ENCODE measurements at places on chromosomes 2 and 18. TPM values are rescaled to one million over a fixed set of nuclear protein-coding genes. Genes with fewer than 3 reads are reported as not detected.

MPPE1 gene
- 18.1 TPM for total RNA-seq

- DNase-seq: no peak
Observed at GRCh38 chr2:74253306-74253970, 55.0 kb downstream of the MTHFD2 start.

KATNAL2 gene
- total RNA-seq: not detected

DNA sequence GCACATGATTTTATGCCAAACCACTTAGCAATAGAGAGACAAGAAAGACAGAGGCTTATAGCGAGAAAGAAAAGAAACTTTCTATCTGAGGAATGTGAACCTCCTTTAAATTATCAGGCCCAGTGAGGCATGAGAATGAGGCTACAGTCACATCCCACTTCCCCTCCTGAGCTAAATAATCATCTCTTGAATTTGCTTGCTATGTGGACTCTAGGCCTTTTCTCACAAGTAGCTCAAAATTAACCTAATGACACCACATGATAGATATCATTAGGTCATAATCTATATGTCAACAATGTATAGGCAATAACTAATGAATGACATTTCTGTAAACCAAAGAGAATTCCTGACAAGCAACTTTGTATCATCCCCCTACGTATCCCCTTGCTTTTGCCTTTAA, 301.5 kb upstream of the MGAT5 start:
- no peak for DNase-seq

CDK15 gene
- 0.72 TPM for total RNA-seq

AQP12B gene
- total RNA-seq: not detected

GRCh38 chr2:70328921-70329561, 27.2 kb upstream of the FAM136A start:
- DNase-seq: peak; percentile 83

GRCh38 chr2:234990300-234990699, 38.5 kb downstream of the SH3BP4 start:
- no peak for DNase-seq

DNA sequence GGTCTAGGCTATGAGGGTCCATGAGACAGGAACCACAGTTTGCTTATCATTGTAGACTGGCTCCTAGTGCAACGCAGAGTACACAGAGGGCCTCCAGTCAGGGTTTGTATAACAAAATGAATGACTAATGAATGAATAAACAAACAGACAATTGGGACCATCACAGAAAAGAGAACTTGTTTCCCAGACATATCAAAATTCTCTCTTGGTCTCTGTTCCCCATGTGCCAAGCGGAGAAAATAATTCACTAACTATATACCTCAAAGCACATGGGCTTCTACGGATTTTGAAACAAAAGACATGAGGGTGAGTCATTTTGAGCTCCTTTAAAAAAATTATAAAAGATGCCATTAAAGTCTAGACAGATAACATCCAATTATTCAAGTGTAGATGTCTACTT, 28.0 kb downstream of the INO80C start:
- no peak for DNase-seq

DTNA gene
- 15.8 TPM for total RNA-seq

DNA sequence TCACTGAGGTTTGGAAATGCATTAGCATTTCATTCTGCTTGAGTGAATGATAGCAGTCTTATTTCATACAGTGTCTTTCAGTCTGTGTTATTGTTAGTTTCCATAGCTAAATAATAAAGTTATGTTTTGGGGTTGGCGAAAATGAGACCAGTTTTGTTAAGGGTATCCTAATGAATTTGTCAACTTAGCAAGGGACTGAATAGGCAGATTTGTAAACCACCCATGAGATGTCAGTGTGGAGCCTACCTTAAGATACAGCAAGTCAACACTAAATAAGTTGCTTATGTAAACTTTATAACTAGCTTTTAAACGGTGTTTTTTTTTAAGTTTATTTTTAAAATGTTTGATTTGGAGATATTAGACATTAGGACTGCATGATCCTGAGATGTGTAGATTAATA, 11.9 kb downstream of the NAPG start:
- DNase-seq: no peak

DNA sequence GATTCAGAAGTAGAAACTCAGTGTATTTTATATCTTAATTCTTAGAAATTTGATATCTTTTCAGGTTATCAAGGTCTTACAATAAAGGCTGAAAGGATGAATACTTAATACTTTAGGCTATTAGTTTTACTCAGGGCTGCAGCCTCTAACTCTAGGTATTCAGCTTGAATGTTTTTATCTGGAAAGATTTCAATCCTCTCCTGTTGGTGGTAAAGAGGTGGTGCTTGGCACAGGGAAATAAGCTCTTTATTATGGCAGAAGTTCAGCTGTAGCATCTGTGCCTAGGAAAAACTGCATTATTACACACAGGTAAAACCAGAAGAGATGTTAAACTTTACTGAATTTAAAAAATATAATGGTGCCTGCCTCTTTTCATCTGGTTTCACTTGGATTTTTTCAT, 11.1 kb downstream of the ACVR2A start:
- DNase-seq: no peak

GRCh38 chr2:172999641-173000386, 75.8 kb upstream of the MAP3K20 start:
- no peak for DNase-seq

DNA sequence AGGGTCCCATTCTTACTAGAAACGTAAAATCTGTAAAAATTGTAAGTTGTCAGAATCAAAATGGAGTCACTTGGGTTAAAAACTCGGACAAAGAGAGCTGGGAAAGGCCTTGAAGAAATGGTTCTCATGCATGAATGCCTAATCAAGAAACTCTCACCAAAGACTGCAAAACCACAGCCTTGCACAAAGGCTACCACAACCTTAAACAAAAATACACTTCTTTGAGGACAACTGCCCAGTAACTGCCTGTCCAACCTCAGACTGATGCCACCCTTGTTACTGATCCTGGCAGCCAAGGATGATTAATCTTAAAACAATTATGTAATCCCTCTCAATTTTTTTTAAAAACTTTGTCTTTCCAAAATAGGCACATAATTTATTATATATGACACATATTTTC, 299.3 kb downstream of the CCDC85A start:
- no peak for DNase-seq

DNA sequence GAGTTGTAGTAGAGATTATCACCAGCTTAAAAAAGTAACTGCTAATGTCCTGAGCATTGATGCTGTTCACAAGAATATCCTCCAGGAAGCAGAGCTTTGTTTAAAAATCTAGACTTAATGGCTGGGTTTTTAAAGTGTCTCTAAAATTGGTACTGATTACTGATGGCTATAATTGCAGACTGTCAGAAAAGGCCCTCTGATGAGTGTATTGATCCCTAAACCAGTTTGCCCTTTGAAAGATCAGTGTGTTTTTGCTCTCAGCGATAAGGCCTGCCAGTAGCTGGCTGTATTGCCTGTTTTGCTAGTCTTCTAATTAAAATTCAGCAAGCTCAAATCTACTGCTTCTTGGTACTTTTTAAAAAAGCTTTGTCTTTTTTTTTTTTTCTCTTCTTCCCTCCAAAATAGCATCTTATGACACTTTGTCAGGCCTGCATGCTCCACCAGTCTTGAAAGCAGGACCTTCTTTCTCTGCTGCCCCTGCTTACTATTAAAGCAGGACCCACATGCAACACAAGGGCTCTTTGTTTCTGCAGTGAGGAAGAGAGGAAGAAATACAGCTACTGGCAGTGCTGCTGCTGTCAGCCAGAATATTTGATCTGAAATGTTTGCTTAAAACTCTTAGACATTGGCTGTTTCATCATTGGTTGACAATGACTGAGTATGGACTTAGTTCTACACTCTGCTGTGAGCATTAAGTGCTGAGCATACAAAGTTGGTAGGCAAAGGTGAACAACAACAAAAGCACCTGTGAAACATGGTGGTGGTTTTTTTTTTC, 1.8 kb downstream of the SEC11C start:
- no peak for DNase-seq

DNA sequence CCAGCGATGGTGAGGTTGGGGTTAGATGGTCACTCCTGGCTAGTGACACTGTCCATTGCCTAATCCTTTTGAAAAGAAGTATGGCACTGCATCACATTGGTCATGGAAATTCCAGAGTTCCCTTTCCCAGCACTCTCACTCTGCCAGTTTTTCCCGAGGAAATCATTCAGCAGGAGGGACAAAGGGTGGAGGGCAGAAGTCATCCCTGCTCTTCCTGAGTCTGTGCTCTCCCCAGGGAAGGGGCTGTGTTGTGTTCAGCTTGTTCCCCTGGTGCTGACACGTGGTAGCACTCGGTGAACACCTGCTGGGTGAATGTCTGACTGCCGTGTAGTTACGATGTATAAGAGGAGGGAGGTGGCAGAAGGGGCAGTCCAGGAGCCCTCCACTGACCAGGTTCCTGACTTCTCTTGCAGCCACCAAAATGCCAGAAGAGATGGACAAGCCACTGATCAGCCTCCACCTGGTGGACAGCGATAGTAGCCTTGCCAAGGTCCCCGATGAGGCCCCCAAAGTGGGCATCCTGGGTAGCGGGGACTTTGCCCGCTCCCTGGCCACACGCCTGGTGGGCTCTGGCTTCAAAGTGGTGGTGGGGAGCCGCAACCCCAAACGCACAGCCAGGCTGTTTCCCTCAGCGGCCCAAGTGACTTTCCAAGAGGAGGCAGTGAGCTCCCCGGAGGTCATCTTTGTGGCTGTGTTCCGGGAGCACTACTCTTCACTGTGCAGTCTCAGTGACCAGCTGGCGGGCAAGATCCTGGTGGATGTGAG, 21.6 kb downstream of the STEAP3 start:
- no peak for DNase-seq

HS6ST1 gene
- total RNA-seq: 29.0 TPM

- peak; percentile 94 for DNase-seq
Observed at GRCh38 chr2:18154259-18154658, 275.8 kb downstream of the KCNS3 start.

DNA sequence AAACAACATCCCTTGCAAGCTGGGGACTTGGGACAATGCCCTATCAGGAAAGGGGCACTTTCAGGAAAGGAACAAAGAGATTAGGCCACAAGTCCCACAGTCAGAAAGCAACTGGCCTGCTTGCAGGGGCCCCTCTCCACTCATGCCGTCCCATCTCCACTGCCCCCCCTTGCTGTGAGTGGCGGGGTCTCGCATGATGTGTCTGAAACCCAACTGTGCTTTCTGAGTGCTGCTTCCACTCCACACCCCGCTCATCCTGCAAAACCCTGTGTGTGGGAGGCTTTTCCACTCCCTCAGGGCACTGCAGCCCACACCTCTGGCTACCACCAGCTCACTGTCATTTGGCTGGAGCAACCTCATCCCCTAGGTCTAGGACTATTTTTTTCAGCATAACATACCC, 7.9 kb downstream of the HS6ST1 start:
- no peak for DNase-seq

- DNase-seq: peak; percentile 54
Observed at GRCh38 chr18:40984856-40985255, 970.2 kb upstream of the PIK3C3 start.

DNA sequence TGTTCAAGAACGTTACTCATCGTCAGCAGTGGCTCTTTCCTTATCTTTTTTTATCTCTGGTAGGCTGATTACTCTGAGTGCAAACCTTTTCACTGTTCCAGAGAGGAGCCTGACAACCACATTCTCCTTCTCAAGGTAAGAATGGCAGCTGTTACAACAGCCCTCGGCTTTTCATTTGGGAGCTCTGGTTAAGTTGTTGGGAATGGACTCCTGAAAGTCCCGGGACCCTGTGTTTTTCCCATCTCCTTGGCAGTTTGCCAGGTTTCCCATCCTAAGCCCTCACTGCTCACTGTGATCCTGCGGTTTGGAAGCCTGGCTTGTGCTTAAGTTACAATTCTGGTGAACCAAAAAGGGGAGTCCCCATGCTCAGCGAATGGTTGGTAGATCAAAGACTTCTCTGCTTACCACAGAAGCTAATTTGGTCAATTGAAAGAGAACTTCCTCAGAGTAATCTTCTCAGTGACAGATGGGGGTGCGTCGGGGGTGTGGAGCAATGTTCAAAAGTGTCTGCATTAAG, 122.3 kb downstream of the LYPD6B start:
- no peak for DNase-seq

DNA sequence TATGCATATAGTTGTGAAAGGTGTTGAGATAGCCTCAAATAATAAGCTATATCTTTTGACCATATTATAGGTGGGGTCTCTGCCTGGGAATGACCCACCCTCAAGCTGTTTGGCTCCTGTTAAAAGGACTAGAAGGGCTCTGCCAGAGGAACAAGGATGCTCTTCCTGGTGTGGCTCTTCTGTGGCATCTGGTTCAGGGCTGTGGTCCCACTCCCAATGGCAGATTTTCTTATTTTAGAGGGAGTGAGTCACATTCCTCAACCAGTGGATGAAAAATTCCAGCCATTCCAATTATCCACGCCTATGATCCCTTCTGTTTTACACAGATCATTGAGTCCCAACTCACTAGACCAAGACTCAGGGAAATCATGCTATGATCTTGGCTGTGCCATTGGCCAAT, 119.9 kb downstream of the PARD3B start:
- peak; percentile 58 for DNase-seq

DNA sequence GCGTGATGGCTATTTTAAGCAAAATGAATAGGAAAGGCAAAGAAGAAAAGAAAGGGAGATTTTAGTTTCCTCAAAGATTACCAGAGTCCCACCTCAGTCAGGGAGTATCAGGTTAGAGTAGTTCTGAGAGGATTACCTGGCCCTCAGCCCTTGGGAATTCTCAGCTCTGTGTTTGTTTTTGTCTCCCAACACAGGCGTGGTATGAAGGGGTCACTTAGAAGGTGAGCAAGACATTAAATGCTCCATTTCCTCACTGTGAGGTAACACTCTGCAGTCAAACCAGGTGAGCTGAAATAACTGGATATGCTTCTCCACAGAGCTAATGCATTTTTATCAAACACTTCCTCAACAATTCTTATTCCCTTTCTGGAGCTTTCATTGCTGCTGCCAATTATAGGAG, 232.2 kb downstream of the IKZF2 start:
- DNase-seq: no peak

GRCh38 chr18:24460388-24460787, at the start of gene HRH4:
Gene HRH4, plus strand, starts transcription at chr18:24460637. Its CDS starts 92 bp downstream, at chr18:24460729.
- no peak for DNase-seq

WBP1 gene
- total RNA-seq: 47.8 TPM

LYPD6B gene
- total RNA-seq: 5.4 TPM

DNA sequence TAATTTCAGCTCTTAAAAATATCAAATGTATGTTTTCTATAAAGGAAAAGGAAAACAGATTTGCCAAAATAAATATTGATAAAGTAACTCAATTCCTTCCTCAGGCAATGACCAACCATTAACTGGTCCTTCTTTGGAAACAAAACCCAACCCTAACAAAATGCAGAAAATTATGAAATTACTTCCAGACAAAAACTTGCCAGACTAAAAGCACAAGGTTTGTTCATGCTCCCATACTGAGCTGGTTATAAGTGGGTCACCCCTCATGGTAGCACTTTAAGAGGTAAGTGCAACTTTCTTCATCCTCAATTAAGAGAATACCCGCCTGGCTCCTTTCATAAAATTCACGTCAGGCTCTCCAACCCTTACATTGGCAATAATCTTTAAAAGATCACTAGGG, 31.1 kb upstream of the TTC32 start:
- DNase-seq: no peak

GRCh38 chr2:25887624-25888242, 9.4 kb upstream of the ASXL2 start:
- no peak for DNase-seq

RGPD4 gene
- not detected for total RNA-seq

MYO1B gene
- 93.6 TPM for total RNA-seq

- peak; percentile 34 for DNase-seq
Observed at GRCh38 chr2:20516646-20517341, 69.9 kb downstream of the RHOB start.

RHBDD1 gene
- total RNA-seq: 7.7 TPM

GRCh38 chr2:53286345-53286744, 481.3 kb upstream of the CHAC2 start:
- peak; percentile 36 for DNase-seq

HDAC4 gene
- total RNA-seq: 5.8 TPM

CABYR gene
- 1.0 TPM for total RNA-seq

MSTN gene
- 0.03 TPM for total RNA-seq

- peak; percentile 29 for DNase-seq
Observed at GRCh38 chr18:59878644-59879043, 21.2 kb upstream of the PMAIP1 start.
